ENCODE measurements at places on chromosomes 2 and 18. TPM values are rescaled to one million over a fixed set of nuclear protein-coding genes. Genes with fewer than 3 reads are reported as not detected.

The GALNT5 gene
- total RNA-seq, result 6.8 TPM

The C1QL2 gene
- not detected for total RNA-seq

The SERPINB2 gene
- total RNA-seq, result not detected

The HJURP gene
- total RNA-seq, result 35.0 TPM

The UCN gene
- total RNA-seq, result 0.86 TPM

The KRTCAP3 gene
- total RNA-seq, result 53.9 TPM

The TUBB8B gene
- total RNA-seq, result 0.91 TPM

The SPP2 gene
- not detected for total RNA-seq

Data from Caco-2 (cell line).